ENCODE measurements at places on chromosomes 11 and 22.

DNA sequence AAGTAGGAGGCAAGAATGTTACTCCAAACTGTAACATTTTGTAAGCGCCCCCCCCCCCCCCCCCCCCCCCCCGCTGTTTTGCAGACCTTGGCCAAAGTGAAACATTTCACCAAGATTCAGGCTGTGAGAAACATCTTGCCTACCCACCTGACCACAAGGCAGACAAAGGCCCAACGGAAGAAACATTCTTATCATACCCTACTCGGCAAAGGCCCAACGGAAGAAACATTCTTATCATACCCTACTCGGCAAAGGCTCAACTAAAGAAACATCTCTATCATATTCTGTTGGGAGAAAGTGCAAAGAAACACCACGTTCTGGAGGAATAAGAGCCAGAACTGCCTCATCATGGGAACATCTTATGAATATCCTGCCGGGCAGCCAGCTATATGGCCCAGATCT is 117.1 kb downstream of the JRKL start:
- DNase-seq, result no peak

DNA sequence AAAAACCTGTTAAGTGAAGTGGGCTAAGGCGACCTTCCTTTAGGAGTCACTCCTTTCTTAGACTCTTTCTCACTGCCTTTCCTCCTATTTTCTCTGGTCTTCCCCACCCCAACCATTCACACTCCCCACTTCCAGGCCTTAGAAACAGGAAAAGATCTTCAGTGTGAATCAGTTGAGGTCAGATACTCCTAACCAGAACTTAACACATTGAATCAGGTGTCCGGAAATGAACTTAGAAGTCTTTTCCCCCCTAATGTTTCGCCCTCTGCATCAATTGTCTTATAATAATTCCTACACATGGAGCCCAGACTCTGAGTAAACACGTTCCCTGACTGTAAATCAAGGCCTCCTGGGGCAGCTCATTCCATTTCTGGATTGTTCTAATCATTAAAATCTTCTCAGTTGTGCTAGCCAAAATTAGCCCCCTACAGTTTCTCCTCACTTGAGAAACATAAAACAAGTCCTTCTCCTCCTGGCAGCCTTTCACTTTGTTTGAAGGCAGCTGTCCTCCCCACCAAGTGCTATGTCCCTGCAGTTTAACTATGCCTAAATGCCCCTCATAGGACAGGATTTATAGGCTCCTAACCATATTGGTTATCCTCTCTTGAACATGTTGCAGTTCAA is 32.7 kb upstream of the USP47 start:
- DNase-seq, result no peak

- no peak for DNase-seq
Measured at GRCh38 chr11:129260750-129261149, 68.6 kb upstream of the ARHGAP32 start.

DNA sequence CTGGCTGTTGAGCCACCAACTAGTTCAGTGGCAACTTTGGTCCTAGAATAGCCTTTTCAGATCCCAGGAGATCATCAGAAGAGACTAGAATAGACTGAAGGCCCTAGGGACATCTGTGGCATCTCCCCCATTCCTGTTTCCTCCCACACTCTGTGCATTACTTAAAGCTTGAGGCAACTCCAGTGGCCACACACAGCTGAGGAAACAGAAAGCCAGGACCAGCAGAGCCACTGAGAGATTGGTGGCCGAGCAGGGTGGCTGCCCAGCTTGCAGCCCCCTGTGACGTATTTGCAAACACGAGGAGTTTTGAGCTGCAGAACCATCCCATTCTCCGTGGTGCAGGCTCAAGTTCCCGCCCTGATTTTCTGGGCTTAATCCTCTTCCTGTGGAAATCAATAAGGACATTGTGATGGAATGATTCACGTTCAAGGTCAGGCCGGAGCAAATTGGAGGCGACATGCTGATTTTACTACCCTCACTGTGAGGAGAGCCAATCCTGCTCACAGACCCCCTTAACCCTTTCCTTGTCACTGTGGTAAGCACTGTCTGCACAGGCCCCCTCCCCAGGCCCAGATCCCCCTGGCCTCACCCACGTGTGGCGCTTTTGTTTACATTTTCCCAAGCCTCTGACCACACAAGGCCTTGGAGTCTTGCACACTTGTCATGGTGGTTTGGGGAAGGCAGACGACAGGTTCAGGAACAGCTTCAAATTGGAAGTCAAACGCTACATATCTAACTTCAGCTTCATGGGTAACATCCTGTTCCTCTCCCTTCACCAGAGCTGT is 69.1 kb upstream of the MYOD1 start:
- no peak for DNase-seq

DNA sequence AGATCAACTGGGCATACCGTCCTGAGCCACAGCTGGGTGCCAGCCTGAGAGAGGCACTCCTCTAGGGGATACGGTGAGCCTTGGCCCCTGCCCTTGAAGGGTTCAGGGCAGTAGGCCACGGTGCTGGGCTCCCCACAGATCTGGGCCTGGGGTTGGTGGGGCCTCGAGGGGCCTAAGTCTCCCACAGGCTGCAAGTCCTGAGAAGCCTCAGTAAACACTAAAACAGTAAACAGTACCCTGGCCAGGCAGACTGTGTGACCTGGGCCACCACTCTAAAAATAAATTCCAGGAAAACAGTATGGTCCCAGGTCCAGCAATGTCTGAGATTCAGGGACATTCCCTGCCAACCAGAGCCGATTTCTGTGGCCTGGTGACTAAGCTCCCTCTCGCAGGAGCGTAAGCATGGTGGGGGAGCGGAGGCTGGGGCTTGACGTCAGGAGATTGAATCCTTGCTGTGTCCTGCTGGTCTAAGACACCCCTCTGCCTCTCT is 2.3 kb upstream of the RHOD start:
- no peak for DNase-seq

DNA sequence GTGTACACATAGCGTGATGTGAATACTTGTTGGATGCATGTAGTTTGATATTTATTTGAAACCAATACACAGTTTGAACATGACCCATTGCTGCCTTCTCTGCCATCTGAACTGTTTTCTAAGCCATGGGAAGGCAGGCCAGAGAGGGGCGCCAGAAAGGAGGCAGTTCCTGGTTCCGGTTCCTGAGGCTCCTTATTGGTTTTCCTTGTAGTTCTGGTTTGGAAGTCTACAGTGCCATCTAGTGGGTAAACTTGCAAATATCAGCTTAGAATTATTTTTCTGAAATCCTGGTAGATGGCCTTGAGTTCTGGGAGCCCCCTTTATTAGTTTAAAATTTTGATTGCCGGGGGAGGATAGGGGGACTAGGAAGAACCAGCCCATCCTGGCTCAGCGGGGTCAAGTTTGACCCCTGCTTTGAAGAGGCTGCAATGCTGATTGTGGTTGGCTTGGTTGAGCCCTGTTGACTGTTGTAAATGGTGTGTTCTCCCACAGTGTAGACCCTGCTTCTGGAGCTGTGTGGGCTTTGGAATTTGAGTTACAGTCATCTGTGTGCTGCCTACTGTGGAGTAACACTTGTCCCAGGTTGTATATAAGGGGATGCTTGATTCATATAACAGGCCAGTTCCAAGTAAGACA is 48.4 kb downstream of the GRAMD1B start:
- DNase-seq, result no peak

DNA sequence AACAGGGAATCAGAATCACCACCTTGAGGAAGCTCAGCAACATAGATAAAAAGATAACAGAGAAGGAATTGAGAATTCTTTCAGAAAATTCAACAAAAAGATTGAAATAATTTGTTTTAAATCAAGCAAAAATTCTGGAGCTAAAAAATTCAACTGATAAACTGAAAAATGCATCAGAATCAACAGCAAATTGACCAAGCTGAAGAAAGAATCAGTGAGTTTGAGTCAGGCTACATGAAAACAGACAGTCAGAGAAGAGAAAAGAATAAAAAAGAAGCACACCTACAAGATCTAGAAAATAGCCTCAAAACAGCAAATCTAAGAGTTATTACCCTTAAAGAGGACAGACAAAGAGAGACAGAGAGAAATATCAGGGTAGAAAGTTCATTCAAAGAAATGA is 28.8 kb downstream of the BTG4 start:
- DNase-seq, result no peak

DNA sequence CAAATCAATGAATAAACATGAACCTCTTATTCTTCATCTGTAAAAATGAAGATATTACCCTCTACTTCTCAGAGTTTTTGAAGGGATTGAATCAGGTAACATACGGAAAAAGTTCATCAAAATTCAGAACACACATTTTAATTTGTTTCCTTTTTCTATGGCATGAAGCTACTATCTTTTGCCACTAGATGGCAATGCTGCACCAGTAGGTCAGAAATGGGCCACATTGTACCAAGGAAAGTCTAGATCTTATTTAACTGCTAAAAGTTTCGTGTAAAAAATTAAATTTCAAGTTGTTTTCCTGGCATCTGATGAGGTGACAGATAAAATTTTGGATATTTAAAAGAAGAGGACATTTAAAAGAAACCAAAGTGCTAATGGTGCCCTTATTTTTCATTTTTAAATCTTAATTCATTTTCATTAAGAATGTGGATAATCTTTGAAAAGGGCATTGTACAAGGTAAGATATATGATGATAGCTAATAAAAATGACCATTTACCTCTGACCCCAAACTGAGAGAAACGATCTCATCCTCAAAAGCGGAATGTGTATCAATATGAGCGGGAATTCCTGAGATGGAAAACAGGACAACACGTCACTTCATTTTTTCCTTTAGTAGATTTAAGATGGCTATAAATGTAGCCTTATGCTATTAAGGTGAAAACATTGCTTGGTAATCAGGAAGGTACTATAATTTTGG is 16.1 kb downstream of the ALKBH8 start:
- no peak for DNase-seq

DNA sequence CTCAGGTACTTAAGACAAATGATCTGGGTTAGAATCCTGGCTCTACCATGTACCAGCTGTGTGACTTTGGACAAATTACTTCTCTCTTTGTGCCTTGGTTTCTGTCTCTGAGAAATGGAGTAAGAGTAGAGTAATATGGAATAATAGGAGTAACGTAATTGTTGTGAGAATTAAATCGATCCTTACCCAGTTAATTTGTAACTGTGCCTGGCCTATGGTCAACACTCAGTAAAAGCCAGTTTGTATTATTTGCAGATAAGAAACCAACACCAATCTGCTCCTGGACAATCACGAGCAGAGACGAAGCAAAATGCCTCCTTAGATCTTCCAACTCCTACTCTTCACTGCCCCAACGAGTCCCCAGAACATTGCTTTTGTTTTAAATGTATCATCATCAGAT is 266.7 kb downstream of the DCDC1 start:
- DNase-seq, result no peak

DNA sequence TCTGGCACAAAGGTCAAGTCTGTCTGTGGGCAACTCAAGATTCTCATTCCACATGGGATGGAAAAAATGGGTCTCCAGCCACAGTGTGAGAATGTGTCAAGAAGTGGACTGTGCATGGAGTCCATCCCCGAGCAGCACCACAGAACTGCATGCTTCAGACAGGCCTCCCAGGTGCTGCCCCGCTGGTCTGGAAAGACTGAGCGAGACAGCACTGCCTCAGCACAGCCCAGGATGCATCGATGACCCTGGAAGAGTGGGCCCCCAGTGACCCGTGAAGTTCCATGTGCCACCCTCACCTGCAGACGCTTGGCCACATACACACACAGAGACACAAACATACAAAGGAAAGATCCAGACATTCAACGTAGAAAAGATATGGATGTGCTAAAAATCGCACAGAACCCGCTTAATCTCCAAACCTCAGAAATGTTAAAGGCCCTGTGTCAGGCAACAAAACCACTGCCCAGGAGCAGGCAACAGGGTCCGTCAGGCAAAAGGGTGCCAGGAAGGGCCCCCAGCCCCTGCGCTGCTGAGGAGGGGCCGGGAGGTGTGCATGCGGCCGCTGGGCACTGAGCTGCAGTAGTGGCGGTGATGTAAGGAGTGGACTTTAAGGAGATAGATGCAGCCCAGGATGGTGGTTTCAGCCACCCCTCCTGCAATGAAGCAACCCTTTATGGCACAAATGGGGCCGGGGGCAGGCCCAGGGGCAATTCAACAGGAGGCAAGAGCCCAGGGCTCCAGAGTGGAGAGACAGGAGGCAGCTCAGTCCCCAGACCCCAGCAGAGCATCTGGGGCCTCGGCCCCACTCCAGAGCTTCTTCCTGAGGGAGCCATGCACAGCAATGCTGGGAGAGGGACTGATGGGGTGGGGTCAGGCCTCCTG is 84.7 kb downstream of the DGCR2 start:
- DNase-seq, result no peak

- peak; percentile 69 for DNase-seq
Measured at GRCh38 chr11:118929501-118930093, 3.9 kb upstream of the BCL9L start.

DNA sequence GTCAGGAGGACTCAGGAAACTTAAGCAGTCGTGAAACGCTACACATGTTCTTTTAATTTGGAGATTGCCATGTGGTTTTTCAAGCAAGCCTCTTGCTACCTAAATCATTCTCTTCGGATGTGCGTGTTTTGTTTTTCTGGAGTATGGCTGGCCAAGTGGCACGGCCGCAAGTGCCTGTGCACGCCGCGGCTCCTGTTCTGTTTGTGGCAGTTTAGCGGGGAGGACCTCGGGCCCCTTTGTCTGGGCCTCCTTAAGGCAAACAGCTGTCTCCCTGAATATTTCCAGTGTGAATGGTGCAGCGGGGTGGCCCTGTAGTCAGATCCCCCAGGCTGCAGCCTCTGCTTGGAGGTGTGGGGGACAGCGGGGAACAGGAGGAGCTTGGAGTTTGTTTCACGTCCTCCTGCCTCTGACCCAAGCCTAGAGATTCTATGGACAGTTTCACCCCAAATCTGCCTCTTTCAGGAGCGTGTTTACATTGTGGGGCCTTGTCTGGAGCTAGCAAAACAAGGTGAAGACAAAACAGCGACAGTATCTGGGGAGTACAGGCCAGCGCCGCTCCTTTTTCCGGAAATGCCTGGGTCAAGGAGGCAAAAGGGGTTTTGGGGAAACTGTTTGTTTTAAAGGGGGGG is 1.3 kb downstream of the LRP5 start:
- no peak for DNase-seq

DNA sequence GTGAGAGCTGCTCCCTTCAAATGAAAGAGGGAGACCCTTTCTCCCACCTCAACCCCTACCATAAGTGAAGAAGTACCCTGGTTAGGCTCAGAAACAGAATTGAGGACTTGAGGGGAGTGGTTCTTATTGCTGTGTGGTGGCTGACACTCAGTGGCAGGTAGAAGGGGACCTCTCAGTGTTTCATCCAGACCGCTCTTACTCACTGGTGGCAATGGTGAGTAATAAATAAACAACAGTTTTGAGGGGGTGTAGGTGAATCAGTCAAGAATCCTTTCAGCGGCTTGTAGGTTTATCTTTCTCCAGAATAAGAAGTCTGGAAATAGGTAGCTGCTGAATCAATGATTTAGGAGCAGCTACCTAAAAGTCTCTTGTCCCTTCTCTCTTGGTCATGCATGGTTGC is 403.4 kb upstream of the B3GAT1 start:
- no peak for DNase-seq

DNA sequence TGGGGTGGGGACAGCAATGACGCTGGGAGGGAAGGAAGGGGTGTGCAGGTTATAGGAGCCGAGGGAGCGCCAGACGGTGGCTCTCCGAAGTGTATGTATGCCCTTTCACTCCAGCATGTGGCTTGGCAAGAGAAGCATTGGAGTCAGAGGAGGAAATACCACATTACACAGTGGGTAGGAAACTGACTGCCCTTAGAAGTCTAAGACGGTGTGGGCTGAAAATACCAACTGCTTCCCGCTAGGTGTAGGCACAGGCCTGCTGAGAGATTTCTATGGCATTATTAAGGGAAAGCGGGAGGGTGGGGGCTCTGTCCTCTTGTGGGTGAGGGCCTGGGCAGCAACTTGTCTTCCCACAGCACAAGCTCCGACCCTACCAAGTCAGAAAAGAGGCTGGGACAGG is 44.7 kb downstream of the CACNG2 start:
- no peak for DNase-seq

- DNase-seq, result peak; percentile 61
Measured at GRCh38 chr11:35237860-35238715, 99.1 kb downstream of the CD44 start.
